ENCODE measurements at places on chromosomes 6 and 20.

GRCh38 chr20:14334306-14334930 is 3.0 kb downstream of the FLRT3 start:
- peak; percentile 44 for DNase-seq

DNA sequence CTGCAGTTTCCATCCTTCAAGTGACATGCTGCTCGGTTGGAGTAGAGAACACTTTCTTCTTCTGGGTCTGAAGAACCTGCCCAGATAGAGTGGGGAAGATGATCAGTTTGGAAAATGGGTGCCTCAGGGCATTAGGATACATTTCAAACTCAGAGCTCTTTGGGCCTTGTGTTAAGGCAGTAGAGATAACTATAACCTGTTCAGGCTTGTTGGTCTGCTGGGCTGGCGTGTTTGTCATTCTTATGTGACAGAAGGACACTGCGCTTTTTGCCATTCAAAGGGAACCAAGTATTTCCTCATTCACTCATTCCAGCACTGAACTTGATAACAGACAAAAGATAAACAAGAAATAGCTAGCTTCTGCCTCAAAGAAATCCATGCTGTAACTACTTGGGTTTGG is 3.8 kb downstream of the TOMM34 start:
- no peak for DNase-seq

GRCh38 chr6:117072134-117072533 is 193.2 kb upstream of the VGLL2 start:
- peak; percentile 12 for DNase-seq

- DNase-seq: no peak
Observed at GRCh38 chr6:126886106-126886505, 232.4 kb upstream of the RSPO3 start.

- no peak for DNase-seq
Observed at GRCh38 chr6:157271441-157271840, 51.9 kb downstream of the TMEM242 start.

DNA sequence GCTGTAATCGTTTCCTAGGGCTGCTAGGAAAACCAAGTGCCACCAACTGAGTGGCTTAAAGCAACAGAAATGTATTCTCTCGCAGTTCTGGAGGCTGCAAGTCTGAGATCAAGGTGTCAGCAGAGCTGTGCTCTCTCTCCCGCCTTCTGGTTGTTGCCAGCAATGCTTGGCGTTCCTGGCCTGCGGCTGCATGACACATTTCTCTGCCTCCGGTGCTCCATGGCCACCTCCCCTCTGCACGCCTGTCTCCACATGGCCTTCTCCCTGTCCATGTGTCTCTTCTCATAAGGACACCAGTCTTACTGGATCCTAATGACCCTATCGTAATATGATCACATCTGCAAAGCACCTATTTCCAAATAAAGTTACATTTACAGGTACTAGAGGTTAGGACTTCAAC is 91.7 kb upstream of the AKAP12 start:
- DNase-seq: no peak

GRCh38 chr6:169905041-169905807 is 153.8 kb downstream of the ERMARD start:
- DNase-seq: peak; percentile 15

DNA sequence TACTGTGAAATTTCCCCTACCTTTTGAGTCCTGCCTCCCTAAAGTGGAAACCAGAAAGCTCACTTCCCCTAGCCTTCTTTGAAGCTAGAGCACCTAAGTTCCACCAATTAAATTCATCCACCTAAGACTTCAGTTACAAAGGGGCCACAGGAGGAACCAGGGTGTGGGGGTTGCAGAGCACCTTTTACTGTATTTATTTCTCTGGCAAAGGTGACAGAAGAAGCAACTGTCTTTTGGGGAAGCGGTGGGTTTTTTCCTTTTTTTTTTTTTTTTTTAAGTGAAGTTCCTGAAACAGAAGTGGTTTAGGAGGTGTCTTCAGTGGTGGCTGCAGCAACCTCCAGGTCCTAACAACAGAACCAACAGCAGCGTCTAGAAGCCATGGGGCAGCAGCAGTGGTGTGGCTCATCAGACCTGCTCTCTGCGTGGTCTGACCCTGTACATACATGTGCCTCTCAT is 13.1 kb downstream of the PSMB9 start:
- DNase-seq: no peak

DNA sequence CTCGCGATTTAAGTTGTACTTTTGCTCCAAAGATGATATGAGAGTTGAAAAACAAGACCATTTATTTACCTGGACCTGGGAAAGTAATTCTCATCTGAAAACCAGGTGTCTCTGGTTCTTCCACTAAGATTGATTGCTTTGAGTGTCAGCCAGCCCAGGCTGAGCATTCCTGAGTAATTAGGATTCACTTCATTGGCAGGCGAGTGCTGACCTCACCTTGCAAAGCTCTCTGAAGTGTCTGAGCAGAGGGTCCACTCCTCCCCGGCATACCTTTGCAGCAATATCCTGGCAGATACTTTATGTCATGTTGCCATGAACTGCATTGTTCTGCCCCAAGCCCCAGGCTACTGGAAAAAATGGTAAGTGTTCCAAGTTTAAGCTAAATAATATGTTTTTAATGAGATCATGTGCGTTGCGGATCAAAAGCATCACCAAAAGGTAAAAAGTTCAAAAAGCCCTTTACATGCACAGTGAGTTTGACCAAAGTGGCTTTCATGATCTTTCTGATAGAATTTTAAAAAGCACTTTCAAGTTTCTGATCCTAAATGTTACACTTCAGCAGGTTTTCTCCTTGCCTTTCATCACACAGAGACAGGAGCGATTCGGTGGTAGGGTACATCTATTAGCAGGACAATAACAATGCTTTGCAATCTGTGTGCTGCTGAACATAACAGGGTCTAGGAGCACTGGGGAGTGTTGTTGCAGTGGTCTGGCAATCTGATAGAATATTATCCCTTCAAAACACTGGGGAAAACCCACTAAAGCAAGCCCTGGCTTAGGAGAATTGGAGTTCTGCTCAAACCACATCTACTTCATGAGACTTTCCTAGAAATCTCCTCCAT is 127.8 kb upstream of the EEF1E1 start:
- no peak for DNase-seq

DNA sequence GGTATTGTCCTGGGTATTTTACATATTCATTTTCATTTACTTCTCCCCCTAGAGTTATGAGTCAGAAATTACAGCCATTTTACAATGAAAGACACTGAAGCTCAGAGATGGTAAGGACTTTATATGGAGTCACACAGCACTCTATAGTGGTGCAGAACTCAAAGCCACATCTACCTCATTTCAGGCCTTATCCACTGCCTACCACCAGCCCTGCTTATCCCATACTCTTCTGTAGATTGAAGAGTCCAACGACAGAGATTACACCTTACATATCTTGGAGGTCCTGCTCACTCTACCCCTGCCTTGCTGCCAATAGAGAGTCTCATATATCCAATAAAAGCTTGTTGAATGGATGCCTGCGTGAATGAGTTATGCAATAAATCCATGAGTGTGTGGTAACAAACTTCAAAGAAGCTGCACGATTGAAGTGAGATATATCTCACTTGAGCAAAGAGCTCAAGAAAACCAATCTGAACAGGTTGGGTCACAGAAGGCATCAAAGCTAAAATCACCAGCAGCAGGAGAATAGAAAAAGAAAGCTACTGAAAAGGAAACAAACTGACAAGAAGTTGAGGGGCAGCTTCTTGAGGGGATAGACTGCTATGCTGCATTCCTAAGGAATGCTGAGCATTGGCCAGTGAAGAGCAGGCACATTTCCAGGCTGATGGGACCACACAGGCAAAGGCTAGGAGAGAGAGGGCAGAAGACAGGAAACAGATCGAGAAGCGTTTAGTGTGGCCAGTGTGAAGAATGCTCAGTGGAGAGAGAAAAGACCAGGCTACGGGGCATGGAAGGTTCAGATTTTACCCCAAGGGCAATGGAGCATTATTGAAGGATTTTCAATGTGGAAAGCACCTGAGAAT is 585.6 kb downstream of the DHX35 start:
- DNase-seq: no peak

DNA sequence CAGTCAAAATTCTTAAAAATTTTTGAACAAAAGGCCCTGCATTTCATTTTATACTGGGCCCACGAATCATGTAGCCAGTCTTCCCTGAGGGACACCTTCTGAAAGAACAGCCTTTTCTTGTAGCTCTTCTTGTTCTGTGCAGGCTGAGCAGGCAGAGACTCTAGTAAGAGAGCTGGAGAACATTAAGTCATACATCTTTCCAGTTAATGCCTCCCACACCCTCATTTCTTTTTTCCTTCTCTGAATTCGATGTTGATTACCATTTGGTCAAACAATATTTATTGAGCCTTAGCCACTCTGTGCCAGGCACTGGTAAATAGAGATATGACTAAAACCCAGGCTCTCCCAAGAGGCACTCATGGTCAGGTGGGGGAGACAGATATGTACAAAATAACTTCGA is 33.6 kb downstream of the METTL24 start:
- no peak for DNase-seq

DNA sequence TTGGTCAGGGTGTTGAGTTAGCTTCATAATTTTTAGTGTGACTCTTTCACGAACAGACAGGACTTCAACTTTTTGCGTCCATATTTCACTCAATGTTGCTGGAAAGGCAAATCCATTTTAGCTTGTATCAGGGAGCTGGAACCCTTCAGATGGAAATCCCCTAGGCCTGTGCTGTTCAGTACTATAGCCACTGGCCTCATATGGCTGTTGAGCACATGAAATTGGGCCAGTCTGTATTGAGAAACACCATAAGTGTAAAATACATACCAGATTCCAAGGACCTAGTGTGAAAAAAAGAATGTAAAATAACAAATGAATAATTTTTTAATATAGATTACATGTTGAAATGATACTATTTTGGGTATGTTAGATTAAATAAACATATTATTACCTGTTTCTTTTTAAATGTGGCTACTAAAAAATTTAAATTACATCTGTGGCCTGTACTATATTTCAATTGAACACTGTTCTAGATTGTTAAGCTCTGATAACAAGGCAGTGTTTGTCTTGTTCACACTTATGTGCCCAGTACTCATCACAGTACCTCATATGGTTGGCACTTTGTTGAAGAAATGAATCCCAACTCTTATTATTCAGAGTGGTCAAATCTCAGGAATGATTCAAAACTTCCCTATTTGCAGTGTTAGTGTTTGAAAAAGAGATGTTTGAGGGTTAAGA is 34.3 kb downstream of the CTNNBL1 start:
- DNase-seq: no peak

GRCh38 chr6:37515712-37516075 is 16.0 kb upstream of the CCDC167 start:
- no peak for DNase-seq

GRCh38 chr6:111669326-111669725 is 63.6 kb upstream of the TRAF3IP2 start:
- no peak for DNase-seq

DNA sequence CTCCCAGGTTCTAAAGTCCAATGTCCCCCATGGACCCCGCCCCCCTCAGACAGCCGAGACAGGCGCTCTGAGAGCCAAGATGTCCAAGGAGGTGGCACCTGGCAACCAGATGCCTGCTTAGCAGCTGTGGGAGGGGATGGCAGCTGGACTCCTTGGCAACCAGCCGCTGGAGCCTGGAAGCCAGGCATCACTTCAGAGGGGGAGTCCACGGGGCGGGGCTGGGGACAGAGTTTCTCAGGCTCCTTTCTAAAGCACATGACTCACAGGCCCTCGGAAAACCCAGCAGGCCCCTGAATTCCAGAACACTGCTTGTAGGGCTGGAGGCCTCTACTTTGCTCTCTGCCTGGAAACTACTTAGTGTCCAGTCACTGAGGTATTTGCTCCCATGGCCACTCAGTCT is 51.5 kb downstream of the PREX1 start:
- DNase-seq: peak; percentile 73

- no peak for DNase-seq
Observed at GRCh38 chr20:55635870-55636269, 369.4 kb downstream of the CBLN4 start.

DNA sequence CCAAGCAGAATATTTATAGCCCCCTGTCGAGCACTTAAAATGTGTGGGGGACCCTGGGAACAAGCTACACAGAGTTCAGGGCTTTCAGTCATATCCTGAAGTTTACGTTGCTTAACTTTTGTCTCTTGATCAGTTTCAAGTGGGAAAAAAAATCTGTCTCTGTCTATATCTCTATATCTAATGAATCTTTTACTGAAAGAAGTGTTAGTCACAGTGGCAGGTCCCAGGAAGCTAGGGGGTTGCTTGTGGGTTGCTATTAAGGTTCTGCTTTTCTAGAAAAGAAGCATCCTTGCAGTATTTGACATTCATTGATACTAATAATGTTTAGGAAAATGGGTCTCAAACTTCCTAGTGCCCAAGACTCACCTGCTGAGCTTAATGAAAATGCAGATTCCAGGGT is 76.7 kb upstream of the CLDN20 start:
- DNase-seq: no peak

DNA sequence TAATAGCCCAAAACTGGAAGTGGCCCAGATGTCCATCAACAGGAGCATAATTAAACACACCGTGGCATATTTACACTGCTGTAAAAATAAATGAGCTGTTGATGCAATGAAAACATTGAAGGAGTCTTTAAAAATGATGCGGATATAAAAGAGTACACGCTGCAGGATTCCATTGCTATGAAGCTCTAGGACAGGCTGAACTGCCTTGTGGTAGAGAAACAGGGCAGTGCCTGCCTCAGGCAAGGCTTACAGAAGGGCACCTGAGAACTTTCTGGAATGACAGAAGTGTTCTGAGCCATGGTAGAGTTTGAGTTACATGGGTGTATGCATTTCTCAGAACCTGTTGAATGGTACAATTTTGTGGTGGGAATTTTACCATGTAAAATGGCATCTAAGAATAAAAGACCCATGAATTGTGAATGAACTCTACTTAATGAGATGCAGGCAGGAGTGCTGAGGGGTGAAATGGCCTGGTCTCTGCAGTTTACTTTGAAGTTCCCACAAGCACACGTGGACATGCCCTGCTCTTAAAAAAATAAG is 45.3 kb upstream of the RIN2 start:
- no peak for DNase-seq

GRCh38 chr6:170291271-170292110 is 613 bp upstream of the DLL1 start:
- no peak for DNase-seq

DNA sequence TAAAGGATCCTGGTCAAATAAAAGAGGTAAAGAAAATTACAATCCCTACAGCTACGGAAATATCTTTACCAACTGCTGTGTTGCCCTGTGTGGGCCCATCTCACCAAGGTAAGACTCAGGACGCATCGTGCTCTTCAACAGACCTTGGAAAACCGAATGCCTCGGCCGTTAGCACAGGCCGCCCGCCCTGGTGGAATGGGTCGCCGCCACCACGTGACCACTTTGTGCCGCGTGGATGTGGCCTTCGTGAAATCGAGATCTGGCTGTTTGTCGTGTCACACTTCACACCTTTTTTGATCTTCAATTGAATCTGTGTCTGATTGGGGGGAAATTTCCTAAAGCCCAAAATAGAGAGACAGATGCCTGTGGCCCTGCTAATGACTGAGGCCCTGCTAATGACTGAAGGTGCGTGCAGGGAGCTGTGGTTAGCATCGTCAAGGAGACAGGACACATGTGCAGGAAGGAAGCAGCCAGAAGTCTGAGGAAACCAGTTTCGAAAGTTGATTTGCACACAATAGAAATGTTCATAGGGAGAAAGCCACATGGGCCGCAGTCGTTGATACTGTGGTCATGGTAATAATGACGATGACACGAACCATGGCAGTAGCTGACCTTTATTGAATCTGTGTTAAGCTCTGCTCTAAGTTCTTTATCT is 175.7 kb upstream of the SNX9 start:
- DNase-seq: no peak

GRCh38 chr6:136149311-136149710 is 100.8 kb downstream of the MTFR2 start:
- no peak for DNase-seq

GRCh38 chr20:10061641-10062040 is 26.9 kb downstream of the ANKEF1 start:
- no peak for DNase-seq

Measured in urothelium cell line (cell line).